ENCODE measurements at places on chromosomes 3 and 15. TPM values are rescaled to one million over a fixed set of nuclear protein-coding genes. Genes with fewer than 3 reads are reported as not detected.

GRCh38 chr3:184643442-184643841, 68.4 kb downstream of the MAGEF1 start:
- no peak for DNase-seq

DNA sequence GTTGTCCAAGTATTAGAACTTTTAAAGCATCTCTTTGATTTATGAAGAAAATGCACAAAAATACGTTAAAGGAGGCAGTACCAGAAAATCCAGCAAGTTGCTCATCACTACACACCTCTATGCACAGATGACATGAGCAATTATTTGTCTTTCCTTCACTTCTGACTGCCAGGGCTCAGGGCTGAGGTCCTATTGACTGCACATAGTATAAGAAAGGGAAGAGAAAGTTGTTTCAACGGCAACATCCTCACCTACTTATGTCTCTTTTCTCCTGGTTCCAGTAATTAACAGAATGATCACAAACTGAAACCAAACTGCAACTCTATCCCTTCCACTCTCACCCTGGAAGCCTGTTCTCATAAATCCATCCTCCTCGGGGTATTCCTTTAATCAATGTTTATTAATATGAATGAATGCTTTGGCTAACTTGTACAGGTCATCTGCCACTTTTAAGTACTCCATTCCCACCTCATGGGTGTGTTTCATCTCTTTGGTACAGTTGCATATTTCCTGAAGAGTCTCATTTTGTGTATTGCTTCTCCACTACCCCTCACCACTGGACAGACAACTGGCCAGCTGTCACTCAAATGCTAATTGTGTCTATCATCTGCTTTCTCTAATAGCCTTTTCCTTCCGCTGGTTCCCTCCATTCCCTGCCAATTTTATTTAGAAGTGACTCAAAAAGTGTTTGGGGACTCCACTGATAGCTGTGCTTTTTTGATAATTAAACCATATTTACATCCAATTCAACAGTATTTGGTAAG, 34.5 kb downstream of the RAB27A start:
- DNase-seq: no peak

GRCh38 chr3:119681279-119681678, 4.1 kb upstream of the COX17 start:
- no peak for DNase-seq

GRCh38 chr3:149647285-149647684, 10.5 kb downstream of the WWTR1 start:
- DNase-seq: no peak

ADAMTS17 gene
- total RNA-seq: 10.3 TPM

- no peak for DNase-seq
Measured at GRCh38 chr3:66239513-66240123, 18.8 kb downstream of the SLC25A26 start.

Measured in gastrocnemius medialis (tissue), 4 donors.